Activated CD4-positive, CD25-positive, alpha-beta regulatory T cell treated with anti-CD3 and anti-CD28 coated beads, Interleukin-2, amount 50 U/mL, for 24 hours (primary cell): ENCODE measurements at places on chromosomes 2 and 18.

- no peak for ATAC-seq
Observed at GRCh38 chr2:205483095-205483494, 199.2 kb upstream of the NRP2 start.

- no peak for ATAC-seq
Observed at GRCh38 chr2:72089537-72089936, 58.1 kb downstream of the CYP26B1 start.

DNA sequence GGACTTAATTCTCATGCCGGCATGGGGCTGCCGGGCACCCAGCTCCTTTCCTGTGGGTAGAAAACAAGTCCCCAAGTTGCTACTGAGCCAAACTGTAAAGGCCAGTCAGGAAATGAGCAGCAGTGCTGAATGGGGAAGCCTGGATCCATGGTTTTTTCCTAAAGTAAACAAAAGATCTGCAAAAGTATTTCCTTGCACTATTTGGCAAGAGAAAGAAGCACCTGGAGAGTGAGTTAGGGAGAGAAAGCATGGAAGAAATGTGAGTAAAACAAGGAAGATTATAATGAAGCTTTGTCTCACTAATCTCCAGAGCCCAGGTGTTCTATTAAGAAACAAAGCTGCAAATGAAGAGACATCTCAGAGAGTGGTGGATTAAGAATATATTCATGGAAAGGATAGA lies 117.6 kb downstream of the METTL8 start:
- no peak for ATAC-seq

- no peak for ATAC-seq
Observed at GRCh38 chr2:178530131-178530530, 49.9 kb downstream of the PLEKHA3 start.

DNA sequence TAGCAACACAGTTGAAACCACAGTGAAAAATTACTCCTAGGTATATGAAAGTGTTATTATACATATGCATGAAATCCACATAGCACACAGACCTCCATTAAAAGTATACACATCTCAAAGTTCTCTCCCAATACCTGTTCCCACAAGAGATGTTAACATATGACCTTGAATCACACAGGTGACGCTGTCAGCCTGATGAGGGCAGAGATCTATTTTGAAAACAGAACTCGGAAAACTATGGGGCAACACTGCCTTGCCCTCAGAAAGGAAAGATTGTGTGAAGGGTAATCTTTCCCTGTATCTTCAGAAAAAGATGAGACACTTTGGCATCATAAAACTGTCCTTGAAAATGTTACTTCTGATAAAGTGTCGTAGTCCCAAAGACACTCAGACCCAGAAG lies 82.7 kb downstream of the DYM start:
- ATAC-seq: no peak

DNA sequence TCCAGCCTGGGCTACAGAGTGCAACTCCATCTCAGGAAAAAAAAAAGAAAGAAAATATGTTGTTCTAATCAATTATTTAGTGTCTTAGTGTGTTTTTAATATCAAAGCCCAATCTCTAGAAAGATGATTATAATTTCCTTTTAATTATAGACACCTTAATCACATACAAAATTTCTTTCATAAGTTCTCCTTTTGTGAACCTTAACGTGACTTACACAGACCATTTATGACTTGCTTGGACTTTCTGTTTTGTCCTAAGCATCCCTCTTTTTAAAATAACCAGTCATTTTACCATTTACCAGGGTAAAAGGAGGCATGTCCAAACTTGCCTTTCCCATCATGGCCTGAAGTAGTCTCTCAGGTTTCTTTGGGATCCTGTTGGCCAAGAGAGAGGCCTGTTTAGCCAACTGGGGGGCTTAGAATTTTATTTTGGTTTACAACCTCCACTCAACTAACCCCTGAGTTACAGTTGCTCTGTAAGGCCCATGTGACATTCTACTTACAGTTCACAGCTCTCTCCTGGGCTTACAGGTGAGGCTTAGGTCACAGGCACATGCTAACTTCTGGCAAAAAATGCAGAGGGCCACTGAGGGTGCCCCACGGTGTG lies 23.9 kb upstream of the GPR155 start:
- no peak for ATAC-seq

DNA sequence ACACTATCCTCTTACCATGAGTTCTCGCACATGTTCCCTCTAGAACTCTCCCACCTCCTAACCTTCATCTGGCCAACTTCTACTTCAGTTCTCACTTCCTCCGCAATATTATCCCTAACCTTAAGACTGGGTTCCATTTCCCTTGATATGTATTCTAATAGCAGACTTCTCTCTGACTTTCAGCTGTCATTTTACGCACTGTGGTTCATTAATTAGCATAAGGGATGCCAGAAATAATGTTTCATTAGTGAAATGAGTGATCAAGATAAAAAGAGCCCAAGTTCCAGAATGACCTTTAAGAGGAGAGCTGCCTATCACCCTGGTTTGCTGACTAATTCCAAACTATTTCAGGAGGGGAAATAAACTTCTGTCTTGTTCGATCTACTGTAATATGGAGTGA lies 108.6 kb upstream of the CCDC150 start:
- ATAC-seq: peak; percentile 24

GRCh38 chr2:11540148-11540995 lies 6.5 kb downstream of the GREB1 start:
- ATAC-seq: no peak

DNA sequence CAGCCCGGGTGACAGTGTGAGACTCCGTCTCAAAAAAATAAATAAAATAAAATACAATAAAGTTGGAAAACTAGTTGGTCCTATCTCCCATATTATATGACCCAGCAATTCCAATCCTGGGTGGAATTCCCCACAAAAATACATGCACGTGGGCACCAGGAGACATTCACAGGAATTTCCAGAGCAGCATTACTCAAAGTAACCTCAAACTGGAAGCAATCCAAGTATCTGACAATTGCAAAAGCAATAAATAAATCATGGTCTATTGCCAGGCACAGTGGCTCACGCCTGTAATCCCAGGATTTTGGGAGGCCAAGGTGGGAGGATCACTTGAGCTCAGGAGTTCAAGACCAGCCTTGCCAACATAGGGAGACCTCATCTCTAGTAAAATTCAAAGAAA lies 101.2 kb upstream of the MAP4K4 start:
- no peak for ATAC-seq

DNA sequence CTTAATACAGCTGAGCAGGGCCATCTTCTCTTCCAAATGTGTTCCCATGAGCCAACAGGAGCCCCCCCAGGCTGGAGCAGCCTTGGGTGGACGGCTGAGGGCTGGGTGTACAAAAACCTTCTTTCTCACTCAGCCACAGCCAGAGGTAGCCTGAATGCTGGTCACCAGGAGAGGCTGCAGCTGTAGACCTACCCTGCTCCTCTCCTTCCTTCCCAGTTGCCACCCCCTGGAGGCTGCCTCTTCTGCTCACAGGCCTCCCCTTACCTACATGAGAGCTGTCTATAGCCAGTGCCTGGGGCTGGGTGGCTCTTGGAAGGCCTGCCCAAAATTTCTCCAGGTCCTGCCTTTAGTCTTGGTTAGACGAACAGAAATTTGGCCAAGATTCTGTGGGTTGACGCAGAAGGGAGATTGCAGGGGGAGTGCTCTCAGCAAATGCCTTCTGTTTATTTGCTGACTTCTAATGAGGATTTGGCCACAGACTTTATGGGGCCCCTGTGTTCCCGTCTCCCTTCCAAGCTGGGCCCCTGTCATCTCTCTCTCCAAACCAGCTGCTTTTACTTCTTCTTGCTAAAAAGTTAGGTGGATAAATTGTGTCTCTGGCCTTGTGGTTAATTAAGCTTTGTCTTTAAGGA lies 18.3 kb downstream of the CELF4 start:
- no peak for ATAC-seq

GRCh38 chr2:217107480-217107879 lies 247.6 kb upstream of the TNP1 start:
- ATAC-seq: no peak

DNA sequence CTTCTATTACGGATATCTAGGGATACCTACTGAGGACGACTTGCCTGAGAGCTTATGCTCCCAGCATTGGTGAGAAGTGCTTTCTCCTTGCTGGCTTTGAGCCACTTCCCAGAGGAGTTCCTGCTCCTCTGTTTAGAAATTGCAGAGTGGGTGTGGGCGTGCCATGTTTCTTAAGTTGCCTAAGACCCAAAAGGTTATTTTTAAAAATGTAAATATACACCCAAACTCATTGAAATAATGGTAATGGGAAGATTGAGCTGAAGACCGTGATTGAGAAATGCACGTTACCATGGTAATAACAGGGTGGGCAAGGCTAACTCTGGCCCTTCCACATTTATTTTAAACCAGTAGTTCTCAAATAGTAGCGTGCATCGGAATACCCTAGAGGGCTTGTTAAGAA lies 17.2 kb upstream of the TMEM200C start:
- no peak for ATAC-seq

- ATAC-seq: no peak
Observed at GRCh38 chr2:241833101-241833663, 24.2 kb downstream of the NEU4 start.
